ENCODE measurements at places on chromosomes 16 and 17.

- DNase-seq = no peak
These were observed 15.8 kb downstream of the WDR45B start for GRCh38 chr17:82632451-82632850.

DNA sequence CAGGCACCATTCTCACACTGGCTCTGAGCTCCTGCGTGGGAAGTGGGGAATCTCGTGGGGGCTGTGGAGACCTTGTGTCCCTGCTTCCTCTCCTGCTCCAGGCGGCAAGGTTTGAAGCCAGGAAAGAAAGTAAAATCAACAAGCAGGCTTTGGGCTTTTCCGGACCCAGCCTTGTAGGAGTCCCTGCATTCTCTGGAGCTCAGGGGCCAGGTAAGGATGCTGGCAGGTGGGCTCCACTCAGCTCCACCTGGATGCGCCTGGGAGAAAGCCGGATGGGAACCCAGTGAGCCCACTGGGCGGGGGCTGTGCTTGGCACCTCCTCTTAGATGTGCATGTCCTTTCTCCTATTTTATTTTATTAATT is 362.5 kb downstream of the SEC14L1 start:
- DNase-seq = no peak

DNA sequence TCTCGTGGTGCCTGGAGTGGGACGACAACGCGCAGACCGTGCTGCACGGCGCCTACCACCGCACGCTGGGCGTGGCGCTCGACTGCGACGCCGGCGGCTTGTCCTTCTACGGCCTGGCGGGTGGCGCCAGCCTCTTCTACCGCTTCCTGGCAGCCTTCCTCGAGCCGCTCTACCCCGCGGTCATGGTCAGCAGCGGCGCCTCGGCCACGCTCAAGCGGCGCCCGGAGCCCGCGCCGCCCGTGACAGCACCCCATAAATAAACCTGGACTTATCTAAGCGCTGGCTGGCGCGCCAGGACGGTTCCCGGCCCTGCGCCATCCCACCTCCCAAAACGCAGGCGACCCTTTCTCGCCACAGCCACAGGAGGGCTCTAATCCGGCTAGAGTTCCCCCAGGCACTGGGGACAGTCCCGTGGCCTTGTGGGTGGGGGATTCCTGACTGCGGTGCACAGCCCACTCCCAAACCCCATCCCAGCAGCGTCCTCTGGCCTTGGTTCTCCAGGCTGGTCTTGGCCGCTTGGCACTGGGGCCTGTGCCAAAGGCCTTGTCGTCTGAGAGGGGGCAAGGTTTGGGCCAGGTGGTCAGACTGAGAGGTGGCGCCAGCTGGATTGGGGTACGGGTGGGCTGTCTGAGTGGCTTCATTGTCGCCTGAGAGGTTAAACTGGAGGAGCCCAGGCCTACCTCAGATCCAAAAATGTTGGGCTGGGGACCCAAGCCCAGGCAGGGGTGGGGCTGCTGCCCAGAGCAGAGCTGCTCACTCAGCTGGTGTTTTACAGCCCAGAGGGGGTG is 10.1 kb upstream of the SLC16A5 start:
- peak; percentile 14 for DNase-seq

GRCh38 chr17:29617481-29618271 is 5.0 kb downstream of the CORO6 start:
- peak; percentile 67 for DNase-seq

DNA sequence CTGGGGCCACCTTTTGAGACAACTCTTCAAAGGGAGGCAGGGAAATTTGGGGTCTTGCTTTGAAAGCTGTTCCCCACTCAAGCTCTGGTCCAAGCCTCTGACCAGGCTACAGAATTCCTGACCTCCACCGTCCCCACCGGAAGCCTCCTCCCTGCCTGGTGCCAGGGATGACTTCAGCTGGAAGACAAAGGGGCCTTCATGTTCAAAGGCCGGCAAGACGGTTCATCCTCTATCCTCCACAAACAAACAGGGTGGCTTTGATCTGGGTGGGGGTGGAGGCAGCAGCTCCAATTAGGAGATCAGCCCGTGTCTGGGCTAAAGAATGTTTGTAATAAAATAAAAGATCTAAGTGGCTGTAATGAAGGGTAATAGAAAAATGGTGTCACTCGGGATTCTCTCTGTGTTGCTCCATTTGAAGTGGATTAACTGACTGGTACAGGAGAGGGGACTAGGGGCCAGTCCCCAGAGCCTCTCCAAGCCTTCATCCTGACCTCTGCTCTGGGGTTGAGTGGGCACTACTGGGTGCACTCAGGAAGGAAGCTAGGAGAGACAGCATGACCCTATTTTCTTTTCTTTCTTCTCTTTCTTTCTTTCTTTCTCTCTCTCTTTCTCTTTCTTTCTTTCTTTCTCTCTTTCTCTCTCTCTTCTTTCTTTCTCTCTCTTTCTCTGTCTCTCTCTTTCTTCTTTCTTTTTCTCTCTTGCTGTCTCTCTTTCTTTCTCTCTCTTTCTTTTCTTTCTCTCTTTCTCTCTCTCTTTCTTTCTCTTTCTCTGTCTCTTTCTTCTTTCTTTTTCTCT is 27.5 kb upstream of the NKD1 start:
- no peak for DNase-seq

DNA sequence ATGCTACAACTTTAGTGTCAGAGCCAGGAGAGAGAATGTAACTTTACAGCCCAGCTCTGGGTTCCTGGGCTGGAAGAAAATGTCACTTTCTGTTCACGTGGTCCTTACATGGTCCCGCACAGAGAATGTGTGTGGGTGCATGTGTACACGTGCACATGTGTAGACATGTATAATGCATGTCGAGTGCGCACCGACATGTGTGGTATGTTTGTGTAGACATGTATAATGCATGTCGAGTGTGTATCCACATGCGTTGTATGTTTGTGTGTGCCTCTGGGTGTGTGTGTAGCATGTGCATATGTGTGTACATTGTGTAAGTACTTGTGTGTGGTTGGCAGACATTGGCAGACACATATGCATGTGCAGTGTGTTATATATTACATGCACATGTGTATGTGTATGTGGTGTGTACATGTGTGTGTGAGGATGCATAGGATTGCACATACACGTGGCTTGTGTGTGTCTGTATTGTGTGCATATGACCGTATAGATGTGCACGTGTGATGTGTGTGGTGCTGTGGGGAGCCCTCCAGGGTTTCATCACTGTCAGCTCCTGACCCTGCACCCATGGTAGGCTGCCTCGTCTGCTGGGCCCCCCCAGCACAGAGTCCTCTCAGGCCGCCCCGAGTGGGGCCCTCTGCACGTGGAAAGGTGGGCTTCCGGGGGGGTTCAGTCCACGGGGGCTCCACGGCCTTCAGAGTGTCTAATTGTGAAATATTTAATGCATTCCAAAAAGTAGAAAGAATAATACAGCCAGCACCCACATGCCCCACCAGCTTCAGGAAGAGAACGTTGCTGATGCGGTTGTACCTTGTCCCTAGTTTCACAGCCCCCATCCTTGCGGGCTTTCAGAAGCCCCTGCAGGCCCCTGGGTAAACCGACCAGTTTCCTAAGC is 214.2 kb upstream of the GSE1 start:
- DNase-seq = no peak

- no peak for DNase-seq
These were observed 35.5 kb downstream of the CLUAP1 start for GRCh38 chr16:3536271-3536731.

- DNase-seq = no peak
These were observed 1.4 kb upstream of the BAHCC1 start for GRCh38 chr17:81393684-81394376.

GRCh38 chr17:81015136-81015535 is 19.8 kb upstream of the BAIAP2 start:
- no peak for DNase-seq

DNA sequence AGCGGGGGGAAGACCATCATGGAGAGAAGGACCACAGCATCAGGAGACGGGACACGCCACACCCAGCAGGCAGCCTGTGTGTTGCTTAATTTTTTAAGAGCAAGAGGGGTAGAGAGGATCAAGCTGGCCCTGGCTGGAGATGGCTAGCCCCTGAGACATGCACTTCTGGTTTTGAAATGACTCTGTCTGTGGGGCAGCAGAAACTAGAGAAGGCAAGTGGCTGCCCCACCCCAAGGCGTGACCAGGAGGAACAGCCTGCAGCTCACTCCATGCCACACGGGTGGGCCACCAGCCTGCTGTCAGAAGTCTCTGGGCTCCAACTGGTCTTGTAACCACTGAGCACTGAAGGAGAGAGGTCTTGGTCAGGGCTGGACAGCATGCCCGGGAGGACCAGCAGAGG is 75.5 kb downstream of the SOCS1 start:
- no peak for DNase-seq

- no peak for DNase-seq
These were observed 208.3 kb downstream of the C16orf95 start for GRCh38 chr16:87108941-87109340.

DNA sequence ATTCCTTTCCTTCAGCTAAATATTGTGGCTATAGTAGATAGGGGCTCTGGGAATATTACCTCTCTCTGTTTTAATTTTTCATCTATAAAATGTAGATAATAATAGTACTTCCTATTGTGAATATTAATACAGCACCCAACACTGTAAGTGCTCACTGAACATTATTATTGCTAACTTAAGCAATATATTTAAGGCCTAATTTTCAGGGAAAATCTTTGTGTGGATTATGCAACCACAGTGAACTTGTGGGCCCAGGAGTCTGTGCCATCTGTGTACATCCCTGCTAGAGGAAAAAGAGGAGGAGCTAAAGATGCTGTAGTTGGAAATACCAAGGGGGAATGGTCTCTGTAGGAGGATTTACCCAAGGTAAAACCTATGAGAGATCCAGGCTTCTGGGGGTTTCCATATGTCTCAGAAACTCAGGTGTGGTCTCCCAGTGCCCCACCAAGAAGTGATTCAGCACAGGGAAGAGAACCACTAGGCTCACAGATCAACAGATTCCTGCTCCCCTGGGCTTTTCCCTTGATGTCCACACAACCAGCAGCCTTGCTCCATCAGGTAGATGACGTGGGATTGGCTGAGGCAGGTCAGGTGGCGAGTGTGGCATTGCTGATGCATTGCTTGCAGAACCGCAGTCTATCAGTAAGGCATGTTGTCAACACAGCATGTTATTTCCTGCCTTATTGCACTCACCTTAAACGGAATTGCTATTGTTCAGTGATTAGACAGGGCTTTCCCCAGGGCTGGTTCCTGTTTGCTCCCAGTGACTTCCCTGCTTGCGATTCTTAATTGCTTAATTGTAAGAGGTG is 1.6 kb upstream of the N4BP1 start:
- peak; percentile 49 for DNase-seq

DNA sequence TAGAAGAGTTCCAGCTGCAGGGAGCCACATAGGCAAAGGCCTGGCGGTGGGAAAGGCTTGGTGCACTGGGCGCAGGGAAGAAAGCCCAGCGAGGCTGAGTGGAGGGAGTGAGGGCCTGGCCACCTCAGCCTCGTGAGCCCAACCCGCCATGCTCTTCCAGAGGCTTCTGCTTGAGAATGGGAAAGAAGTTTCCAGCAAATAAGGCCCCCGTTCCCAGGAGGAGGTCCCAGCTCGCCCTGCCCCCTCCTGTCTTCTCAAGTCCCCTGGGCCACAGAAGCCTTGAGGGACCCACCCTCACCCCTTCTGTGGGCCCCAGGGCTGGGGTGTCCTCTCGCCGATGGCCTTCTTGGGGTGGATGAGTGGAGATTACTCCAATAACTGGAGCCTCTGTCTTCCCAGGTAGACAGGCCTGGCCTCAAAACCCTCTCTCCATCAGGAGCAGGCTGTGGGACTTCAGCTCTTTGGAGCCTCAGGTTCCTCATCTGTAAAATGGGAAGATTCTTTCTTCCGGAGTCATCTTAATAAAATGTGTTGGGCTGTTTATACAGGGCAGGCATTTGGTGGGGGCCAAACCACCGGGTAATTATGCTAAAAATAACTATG is 933 bp upstream of the SNN start:
- DNase-seq = no peak

DNA sequence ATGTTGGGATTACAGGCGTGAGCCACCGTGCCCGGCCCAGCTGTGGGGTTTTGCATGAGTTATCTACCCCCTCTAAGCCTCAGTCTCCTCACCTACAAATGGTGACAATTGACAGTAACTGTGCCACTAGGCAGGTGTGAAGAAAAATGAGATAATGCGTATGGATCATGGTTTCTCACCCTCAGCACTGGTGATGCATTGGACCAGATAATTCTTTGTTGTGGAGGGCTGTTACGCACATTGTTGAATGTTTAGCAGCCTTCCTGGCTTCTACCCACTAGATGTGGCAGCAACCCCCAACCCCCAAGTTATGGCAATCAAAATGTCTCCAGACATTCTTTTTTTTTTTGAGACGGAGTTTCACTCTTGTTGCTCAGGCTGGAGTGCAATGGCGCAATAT is 9.0 kb upstream of the HAPSTR1 start:
- no peak for DNase-seq

GRCh38 chr16:74951206-74951605 is 33.7 kb downstream of the WDR59 start:
- no peak for DNase-seq

DNA sequence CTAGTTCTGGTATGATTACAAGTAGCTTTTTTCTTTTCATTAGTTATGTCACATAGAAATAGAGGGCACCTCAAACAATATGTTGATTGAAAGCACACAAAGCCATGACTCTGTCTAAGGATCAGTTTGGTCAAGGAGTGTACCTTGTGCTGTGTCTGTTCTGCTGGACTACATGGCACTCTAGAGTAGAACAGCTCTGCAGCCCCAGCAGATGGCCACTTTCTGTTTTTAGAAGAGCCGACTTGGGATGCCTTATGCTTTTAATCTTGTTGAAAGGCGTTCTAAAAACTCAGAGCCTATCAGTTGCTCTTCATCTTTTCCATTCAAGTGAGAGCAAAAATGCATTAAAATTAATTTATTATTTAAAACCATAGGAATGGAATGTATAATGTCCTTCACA is 49.3 kb upstream of the CA10 start:
- DNase-seq = no peak

DNA sequence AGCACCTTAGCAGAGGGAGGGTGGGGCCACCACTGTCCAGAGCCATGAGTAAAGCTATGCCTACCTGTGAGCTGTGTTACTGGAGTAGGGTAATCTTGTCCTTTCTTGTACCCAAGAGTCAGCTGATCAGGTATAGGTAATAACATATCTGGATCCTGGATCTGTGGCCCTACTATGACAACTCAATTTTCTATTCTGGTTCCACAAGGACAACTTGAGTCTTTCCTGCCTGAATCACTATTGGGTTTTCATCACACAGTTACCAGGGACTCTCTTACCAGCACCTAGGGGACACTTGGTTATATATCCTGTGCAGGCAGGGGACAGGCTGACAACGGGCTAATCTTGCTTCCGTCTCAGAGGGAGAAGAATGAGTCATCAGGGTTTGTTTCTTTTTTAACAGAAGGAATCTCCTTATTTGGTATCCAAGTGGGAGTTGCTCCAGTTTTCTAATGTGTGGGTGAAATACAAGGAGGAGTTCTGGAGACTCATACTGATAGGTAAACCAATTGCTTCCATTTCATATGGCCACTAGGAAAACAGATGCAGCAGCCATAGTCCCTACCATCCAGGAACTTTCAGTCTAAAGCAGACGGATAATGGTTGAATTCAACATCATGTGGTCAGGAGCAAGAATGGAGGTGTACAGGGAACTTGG is 6.8 kb downstream of the ZNF267 start:
- no peak for DNase-seq

- DNase-seq = no peak
These were observed 3.5 kb downstream of the FOXJ1 start for GRCh38 chr17:76137351-76138233.

GRCh38 chr17:83153681-83154310 is 74.4 kb downstream of the METRNL start:
- DNase-seq = no peak

All from stimulated activated CD4-positive, alpha-beta T cell treated with anti-CD3 and anti-CD28 coated beads, Interleukin-1b, Interleukin-23, amount 100 ng/mL, for 1 hour (primary cell).